Astrocyte (in vitro differentiated cells and primary cell): ENCODE measurements at places on chromosomes 16 and 17.

DNA sequence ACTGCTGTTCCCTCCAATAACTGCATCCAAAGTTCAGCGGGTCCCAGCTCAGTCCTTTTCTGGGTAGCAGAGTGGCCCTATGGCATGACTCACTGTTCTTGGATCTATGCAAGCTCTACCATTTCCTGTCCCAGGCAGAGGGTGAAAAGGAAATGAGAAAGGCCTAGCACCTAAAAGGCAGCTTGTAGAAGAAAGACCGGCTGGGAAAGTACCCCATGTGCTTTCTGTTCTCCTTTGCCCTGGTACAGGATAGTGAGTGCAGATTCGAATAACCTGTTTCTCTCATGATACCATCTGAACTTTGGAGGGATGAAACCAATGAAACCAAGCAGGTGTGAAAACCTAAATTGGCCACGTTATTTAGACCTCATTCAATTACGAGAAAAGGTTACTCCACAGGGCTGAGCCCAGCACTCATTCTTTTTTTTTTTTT, 12.7 kb upstream of the HASPIN start:
- peak; percentile 63 for DNase-seq

- DNase-seq, result no peak
Measured at GRCh38 chr16:66420396-66420795, 6.7 kb upstream of the BEAN1 start.

DNA sequence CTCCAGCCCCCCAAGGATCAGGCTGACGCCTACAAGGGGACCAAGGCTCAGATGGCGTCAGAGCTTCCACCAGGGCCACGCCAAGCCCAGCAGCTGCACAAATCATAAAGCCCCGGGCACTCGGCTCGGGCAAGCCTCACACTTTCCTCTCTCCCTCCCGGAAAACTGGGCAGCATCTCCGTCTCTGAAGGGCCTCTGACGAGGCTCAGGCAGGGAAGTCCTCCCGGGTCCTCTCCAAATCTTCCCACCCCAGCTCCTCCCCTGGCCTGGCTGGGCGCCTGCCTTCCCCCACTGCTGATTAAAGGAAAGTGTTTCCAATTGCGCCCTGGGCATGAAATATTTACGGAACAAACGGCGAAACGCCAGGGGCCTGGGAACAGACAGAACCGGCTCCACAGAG, 38.5 kb downstream of the PIEZO1 start:
- DNase-seq, result no peak

GRCh38 chr17:142876-143784, 5.8 kb downstream of the SCGB1C2 start:
- DNase-seq, result no peak

- DNase-seq, result no peak
Measured at GRCh38 chr17:9356488-9356911, 219.1 kb downstream of the STX8 start.

DNA sequence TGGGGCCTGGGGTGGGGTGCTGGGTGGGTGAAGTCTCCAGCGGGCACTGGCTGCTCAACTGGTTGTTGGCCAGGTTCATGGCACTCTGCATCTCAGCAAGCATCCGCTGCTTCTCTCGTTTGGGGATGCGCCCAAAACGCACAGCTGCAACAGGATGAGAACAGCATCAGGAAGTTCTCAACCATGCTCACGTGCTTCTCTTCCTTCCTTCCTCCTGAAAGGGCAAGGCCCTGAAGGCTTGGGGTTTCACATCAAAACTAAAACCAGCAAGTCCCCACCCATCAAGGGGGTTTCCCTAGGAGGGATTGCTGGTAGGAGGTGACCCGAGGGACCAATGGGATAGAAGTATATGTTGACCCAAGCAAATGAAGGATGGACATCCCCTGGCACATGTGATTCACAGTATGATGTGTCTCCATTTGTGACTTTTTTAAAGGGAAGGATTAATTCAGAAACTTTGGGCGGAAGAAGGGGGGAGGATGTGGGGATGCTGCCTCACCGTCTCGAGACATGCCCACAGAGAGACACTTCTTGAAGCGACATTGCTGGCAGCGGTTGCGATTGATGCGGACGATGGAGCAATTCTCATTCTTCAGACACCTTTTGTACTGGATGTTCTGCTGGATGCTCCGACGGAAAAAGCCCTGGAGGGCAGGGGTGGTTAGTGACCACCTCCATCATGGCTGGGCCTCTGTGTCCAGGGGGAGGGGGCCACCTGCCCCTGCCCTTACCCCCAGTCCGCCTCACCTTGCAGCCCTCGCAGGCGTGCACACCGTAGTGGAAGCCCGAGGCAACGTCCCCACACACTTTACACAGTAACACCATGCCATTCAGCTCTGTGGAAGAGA, 4.2 kb downstream of the NR1D1 start:
- no peak for DNase-seq

DNA sequence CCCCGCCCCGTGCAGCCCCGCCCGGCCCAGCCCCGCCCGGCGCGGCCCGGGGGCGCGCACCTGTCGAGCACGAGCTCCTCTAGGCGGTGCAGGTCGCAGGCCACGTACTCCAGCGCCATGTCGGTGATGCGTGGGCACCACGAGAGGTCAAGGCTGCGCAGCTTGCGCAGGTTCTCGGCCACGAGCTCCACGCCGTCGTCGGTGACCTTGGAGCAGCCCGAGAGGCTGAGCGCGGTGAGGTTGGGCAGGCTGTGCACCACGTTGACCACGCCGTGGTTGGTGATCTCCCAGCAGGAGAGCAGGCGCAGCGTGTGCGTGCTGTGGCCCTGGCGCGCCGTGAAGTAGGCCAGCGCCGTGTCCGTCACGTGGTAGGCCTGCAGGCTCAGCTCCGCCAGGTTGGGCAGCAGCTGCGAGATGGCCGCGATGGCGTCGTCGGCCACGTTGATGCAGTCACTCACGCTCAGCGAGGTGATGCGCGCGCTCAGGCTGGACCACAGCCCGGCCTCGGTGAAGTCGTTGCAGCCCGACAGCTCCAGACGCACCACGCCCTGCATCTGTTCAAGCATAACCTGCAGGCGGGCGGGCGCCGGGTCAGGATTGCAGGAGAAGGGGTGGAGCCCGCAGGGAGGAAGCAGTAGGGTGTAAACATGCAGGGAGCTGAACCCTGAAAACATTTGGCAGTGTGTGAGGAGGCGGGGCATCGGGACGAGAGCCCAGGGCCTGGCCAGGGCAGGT, 5.3 kb upstream of the WDR24 start:
- no peak for DNase-seq

- DNase-seq, result peak; percentile 25
Measured at GRCh38 chr17:28065706-28066105, 23.2 kb downstream of the NLK start.

- DNase-seq, result no peak
Measured at GRCh38 chr17:74798239-74798707, 22.1 kb upstream of the NAT9 start.

- peak; percentile 27 for DNase-seq
Measured at GRCh38 chr17:9937241-9937761, 32.2 kb upstream of the RCVRN start.

GRCh38 chr16:2787406-2787805, at the start of gene PRSS33:
Gene PRSS33 (minus strand): TSS chr16:2787560. CDS start chr16:2786547, 1,013 bp downstream.
- DNase-seq, result no peak
